Daoy (cell line): ENCODE measurements at places on chromosomes 5 and 9. TPM values are rescaled to one million over a fixed set of nuclear protein-coding genes. Genes with fewer than 3 reads are reported as not detected.

DNA sequence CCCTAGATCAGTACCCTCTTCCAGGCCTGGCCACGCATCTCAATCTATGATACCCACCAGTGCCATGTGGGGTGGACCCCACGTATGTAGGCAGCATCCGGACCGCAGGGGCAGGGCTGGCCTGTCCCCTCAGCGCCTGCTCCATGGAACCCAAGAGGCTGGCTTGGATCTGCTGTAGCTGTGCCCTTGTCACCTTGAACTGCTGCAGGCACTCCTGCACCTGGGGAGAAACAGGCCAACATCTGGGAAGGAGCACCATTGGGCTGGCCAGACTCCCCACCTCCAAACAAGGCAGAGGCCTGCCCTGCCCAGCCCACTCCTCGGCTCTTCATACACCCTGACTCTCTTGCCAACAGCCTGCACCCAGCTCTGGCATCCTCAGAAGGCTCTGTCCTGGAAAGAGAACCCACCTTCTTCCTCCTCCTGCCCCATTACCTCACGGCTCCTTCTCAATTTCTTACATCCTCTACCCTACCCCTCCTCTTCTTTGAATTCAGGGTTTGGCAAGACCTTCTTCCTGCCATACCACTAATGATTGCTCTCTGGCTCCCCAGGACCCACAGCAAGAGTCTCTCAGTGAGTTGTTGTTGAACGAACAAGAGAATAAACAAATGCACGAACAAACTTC is 7.7 kb downstream of the HK3 start:
- no peak for DNase-seq

GRCh38 chr9:133792721-133793470 is 54.7 kb upstream of the SARDH start:
- DNase-seq, result peak; percentile 85

DNA sequence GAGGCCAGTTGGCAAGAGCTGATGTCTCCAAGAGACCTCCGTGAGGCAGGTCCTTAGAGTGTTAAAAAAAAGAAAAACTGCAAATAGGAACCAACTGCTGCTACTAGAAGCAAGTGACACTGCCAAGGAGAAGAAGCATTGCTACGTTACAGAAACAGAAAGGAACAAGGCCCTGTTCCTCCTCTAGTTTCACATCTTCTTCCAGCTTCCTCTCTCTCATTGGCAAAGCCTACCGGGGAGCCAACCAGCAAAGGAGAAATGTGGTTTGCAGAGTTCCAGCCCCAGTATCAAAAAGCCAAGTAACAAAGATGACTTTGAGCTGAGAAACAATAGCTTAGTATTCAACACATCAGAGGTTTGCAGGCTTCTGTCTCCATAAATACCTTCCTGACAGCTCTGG is 145.9 kb downstream of the PRELID2 start:
- DNase-seq, result no peak

- no peak for DNase-seq
These were observed 123.0 kb upstream of the GRIA1 start for GRCh38 chr5:153367466-153367865.

DNA sequence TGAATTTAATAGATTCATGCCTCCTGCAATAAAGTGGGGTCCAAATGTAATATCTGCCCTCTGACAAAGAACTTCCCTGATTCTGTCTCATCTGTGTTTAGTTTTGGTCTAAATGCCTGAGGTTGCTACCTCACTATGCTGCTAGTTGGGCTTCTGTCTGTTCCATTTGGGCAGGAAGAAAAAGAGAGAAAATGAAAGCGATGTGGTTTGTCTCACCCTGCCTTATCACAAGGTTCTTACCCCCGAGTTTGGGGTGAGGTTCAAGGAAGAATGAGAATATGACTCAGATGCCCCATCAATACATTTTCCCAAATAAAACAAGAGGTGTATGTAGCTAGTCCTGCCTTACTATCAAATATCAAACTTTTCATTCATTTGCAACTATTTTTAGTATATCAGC is 132.1 kb upstream of the MTAP start:
- no peak for DNase-seq

The PTGS1 gene
- total RNA-seq, result 0.51 TPM in 1 of 2 replicates, not detected in the other

The PHYHD1 gene
- not detected in 2 replicates for total RNA-seq

- no peak for DNase-seq
These were observed 408.1 kb downstream of the MAT2B start for GRCh38 chr5:163913548-163913947.

DNA sequence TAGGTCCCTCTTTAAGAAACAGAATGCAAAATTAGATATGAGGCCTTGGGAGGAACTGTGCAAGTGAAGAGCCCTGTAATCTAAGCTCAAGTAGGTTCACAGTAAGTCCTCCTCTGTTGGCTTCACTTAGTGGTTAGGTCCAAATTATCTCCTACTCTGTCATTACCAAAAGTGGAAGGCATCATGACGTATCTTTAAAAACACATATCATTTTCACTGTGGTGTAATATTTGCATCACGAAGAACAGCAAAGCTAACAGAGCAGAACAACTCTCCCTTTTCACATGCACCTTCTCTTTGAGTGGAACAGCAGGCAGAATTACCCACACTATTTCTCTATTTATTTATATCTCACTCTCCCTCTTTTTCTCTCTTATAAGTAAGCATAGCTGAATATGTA is 240.5 kb upstream of the CCNH start:
- DNase-seq, result no peak

GRCh38 chr5:174737330-174737729 is 12.9 kb downstream of the MSX2 start:
- peak; percentile 69 for DNase-seq

The GRIA1 gene
- not detected in 2 replicates for total RNA-seq

The FOXE1 gene
- total RNA-seq, result under 0.01 TPM in 1 of 2 replicates, not detected in the other

The SOHLH1 gene
- 0.18 TPM in 1 of 2 replicates, not detected in the other for total RNA-seq

The CCDC69 gene
- total RNA-seq, result 0.60 and 0.74 TPM in 2 replicates

- DNase-seq, result no peak
These were observed 383.9 kb downstream of the CTNND2 start for GRCh38 chr5:11520241-11520930.

The NR3C1 gene
- 74.7 and 75.7 TPM in 2 replicates for total RNA-seq

GRCh38 chr9:126173929-126174328 is 152.7 kb upstream of the MVB12B start:
- DNase-seq, result no peak

GRCh38 chr9:5479994-5480694 is 29.8 kb downstream of the CD274 start:
- DNase-seq, result no peak

The CCNO gene
- total RNA-seq, result 6.2 and 7.1 TPM in 2 replicates

DNA sequence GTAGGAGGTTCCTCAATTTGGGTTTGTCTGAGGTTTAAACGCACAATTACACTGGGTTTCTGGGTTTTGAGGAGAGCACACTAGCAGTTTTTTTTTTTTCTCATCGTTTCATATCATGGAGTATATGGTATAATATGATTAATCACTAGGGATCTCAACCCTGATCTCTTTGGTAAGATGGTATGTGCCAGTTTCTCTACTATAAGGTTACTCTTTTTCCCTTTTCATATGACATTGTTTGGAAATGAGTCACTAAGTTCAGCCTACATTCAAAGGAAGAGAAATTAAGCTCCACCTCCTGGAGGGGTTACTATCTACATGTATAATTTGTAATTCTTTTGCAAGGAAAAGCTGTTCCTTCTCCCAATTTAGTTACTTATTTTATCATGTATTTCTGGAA is 35.2 kb downstream of the MTRR start:
- peak; percentile 31 for DNase-seq

GRCh38 chr5:14453481-14453880 is 128.1 kb upstream of the OTULINL start:
- no peak for DNase-seq

GRCh38 chr9:34386656-34387055 is 10.0 kb upstream of the MYORG start:
- DNase-seq, result no peak

The NXNL2 gene
- total RNA-seq, result 0.89 and 1.4 TPM in 2 replicates

- DNase-seq, result no peak
These were observed 80.6 kb downstream of the FEM1C start for GRCh38 chr5:115463983-115464382.

The GABRA6 gene
- total RNA-seq, result not detected in 2 replicates

The TLX3 gene
- total RNA-seq, result 20.1 and 21.9 TPM in 2 replicates

GRCh38 chr5:180494510-180495181 is 467 bp downstream of the CNOT6 start:
- DNase-seq, result no peak

- no peak for DNase-seq
These were observed 220.9 kb upstream of the TUT7 start for GRCh38 chr9:86575137-86575536.

GRCh38 chr9:106864373-106865143 is 1.6 kb downstream of the ZNF462 start:
- peak; percentile 63 for DNase-seq

The ACTBL2 gene
- 7.1 and 8.7 TPM in 2 replicates for total RNA-seq

- no peak for DNase-seq
These were observed 39.5 kb upstream of the EGFL7 start for GRCh38 chr9:136623016-136623841.

DNA sequence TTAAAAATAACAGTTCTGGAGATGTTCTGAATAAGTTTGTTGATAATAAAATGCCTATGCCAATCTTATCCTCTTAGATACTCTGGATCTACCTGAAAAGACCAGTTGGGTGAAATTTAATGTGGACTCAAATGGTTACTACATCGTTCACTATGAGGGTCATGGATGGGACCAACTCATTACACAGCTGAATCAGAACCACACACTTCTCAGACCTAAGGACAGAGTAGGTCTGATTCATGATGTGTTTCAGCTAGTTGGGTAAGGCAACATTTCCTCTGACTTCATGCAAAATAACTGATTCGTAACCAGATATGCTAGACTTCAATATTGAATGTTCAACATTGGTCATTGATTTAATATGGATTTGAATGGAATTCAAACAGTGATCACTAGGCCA is 27.0 kb downstream of the ERAP2 start:
- no peak for DNase-seq

The NFX1 gene
- 20.3 and 29.1 TPM in 2 replicates for total RNA-seq

DNA sequence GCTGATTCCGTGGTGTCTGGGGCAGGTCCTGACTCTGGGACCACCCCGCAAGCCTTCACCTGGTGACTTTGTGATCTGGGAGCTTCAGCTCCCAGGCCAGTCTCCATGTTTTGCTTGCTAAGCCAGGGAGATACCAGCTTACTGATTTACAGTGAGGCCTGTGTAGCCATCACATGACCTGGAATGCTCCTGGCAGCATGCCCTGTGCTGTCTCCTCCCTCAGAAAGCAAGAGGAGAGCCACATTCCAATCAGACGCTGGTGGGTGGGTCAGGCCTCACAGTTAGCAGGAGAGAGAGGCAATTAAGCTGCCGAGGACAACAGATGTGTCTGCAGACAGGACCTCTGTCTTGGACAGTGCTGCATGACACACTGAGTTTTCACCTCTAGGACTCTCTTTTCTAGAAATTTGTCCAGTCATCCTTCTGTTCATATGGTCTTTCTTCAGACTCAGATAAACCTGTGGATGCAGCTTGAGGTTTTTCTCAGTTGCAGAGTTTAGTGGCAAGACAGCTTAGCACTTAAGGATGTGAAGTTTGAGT is 24.4 kb upstream of the GRPEL2 start:
- DNase-seq, result peak; percentile 83

The FAM153A gene
- total RNA-seq, result not detected in 2 replicates

GRCh38 chr5:173581408-173582215 is 34.8 kb downstream of the BOD1 start:
- DNase-seq, result peak; percentile 75

The LCN2 gene
- not detected in 2 replicates for total RNA-seq

The SLC45A2 gene
- not detected in 2 replicates for total RNA-seq

The PCDHA4 gene
- total RNA-seq, result 1.0 and 3.0 TPM in 2 replicates

GRCh38 chr5:33633699-33634098 is 192.9 kb downstream of the TARS1 start:
- no peak for DNase-seq

- no peak for DNase-seq
These were observed 1.0 kb downstream of the CLIC3 start for GRCh38 chr9:136995362-136995761.

- no peak for DNase-seq
These were observed 291.8 kb downstream of the CDH10 start for GRCh38 chr5:24353016-24353415.

The FOXD4L6 gene
- total RNA-seq, result not detected in 2 replicates

The MARCOL gene
- not detected in 2 replicates for total RNA-seq

GRCh38 chr9:93667627-93668026 is 91.2 kb downstream of the PHF2 start:
- DNase-seq, result no peak

The CDH9 gene
- not detected in 2 replicates for total RNA-seq

DNA sequence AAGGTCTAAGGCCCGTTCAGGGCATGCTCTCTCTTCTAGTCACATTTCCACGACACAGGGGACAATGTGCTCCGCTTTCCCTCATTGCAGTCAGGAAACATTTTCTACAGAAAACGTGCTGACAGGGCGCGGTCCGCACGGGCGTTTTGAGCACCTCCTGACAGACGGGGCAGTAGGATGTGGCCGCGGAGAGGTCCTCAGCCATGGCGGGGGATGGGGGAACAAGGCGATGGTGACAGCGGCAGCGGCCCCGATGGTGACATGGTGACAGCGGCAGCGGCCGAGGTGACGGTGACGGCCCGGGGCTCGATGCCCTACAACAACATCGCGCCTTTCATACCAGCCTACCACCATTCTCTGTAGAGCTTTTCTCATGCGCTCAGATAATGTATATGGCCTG is 4.1 kb downstream of the PLPP1 start:
- DNase-seq, result no peak

GRCh38 chr9:118419676-118420075 is 715.5 kb downstream of the TLR4 start:
- no peak for DNase-seq

DNA sequence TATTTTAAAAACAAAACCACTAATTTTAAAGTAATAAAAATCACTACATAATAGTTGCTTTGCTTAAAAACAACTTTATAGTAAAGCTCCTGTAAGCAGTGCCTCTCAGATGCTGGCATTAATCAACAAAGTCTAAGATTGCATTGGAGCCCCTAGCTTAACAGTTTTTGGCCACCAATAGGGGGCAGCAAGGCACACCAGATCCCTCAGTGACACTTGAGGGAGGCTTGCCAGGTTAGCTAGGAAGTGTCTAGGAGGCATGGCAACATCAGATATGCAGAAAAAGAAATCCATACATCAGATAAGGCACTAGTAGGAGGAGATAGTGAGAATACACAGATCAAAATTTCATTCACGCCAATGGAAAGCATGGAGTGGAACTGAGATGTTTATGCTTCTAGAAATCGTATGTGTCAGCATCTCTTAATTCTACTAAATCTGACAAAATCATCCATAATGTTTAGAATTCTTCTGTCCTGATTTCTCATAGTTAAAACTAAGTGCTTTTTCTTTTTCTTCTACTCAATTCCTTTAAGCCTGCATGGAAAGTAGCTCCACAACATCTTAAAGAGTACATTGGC is 73.6 kb upstream of the PAM start:
- DNase-seq, result peak; percentile 75

DNA sequence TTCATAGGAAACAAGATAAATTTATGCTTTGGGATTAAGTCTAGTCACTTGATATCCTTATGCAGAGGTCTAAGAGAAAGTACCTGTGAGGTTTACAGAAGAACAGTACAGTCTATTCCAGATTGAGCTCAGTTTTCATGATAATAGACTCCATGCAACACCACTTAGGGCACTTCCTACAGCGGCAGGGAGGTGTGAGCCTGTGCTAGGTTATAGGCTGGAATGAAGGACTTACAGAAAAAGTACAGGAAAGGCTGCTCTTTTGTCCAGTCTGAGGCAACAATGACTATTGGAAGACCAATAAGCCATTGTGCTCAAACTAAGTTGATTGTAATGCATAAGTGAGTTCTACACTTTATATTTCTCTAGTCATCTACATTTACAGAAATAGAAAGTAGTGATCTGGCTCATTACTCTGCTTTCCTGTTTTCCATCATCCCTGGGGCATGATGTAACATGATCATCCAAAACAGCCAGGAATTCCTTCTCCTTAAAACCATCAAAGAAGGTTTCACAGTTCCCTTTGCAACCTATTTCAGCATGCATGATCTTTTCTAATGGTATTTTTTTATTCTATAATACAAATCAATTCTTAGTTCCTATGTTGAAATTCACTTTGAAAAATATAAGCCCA is 322.8 kb downstream of the SLF1 start:
- DNase-seq, result no peak
